NCI-H1048 (cell line): ENCODE measurements at places on chromosomes 3 and 15.

- no peak for DNase-seq
These were observed 462.0 kb upstream of the ATP11B start for GRCh38 chr3:182331341-182331740.

- DNase-seq = no peak
These were observed 388.1 kb downstream of the TBC1D5 start for GRCh38 chr3:17354341-17354740.

- DNase-seq = no peak
These were observed 70.7 kb downstream of the XXYLT1 start for GRCh38 chr3:195200010-195200822.

DNA sequence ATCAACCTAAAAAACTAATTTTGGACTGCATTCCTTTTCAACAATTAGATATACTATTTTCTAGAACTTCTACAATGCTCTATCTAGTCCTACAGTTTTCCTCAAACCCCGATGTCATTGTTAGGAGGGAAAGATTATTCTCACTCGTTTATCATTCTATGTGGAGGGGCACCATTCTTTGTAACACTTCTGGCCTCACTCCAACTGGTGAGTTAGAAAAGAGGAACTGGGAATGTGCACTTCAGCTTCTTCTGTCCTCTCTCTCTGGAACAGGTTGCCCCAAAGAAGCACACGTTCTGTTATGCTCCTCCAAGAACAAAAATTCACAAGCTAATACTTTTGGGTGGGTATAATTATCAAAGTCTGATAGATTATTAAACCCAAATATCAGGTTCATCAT, 137.9 kb downstream of the UACA start:
- no peak for DNase-seq

DNA sequence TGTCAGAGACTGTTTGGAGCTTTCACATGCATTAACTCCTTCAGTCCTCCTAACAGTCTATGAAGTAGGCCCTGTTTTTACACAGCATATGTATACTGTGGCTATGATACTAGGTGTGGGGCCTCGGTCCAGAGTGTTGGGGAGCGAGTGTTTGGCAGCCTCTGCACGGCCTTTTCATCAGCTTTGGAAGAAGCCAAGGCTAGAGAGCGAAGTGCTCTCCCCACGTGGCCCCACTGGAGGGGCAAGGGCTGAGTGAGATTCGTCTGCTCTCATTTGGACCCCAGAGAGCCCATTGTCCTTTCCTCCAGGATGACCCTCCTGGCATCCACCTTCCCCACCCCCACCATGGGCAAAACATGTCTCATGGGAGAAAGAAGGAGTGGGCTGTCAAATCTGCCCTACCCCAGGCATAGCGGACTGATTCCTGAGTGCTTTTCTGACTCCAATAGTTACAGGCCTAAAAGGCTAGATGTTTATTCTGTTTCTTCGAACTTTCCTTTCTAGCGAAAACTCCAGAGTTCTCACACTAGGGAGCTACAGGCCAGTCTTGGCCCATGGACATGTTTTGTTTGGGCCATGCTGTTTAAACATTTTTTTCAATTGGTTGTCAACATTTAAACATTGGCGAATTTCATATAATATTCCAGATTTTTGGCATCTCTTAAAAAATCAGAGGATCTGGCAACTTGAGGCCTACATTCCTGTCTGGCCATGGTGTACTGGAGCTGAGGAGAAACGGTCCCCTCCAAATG, 76.0 kb downstream of the EEFSEC start:
- no peak for DNase-seq

DNA sequence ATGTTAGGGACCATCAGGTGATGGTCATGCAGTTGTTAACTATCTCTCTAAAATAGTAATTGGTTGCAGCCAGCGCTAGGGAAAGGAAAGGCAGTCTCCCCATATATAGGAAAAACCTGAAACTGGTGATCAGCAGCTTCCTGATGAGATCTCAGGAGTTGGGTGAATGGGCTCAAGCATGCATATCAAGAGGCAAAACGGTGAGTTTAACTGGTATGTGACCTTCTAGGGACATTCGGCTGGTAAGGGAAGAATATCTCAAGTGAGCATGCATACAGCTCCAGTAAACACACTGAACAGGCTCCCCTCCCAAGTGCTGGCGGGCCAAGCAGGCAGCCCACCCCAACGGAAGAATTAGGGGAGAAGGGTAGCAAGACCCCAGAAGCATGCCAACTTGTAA, 49.3 kb upstream of the ROBO2 start:
- no peak for DNase-seq

DNA sequence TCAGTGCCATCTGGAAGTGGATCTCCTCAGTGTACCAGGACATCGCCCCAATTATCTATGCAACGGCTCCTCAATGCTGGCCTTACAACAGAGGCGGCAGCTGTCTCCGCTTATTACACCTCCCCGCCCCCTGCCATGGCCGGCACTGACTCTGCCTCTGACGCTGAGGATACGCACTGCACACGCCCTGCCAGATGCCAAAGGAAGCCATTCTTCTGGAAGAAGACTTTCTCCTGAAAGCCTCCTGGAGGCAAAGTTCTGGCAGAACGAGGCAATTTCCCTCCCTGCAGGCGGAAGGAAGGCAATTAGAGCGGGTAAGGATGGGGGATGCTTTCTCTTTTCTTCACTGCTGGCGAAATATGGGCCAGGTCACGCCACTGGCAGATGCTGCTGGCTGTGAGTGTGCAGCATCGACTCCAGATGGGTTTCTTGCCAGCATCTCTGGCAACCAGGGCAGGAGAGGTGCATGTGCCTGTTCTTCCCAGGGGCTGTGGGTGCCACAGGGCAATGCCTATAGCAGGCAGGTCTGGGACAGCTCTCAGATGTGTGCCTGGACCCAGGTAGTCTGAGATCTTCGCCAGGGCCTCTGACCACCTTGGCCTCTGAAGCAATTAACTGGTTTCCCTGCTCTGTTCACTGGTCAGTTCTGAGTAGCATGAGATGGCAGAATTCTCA, 62.2 kb upstream of the MRPS22 start:
- no peak for DNase-seq

GRCh38 chr3:126132751-126133511, 47.5 kb downstream of the ALDH1L1 start:
- DNase-seq = no peak
